ENCODE measurements at places on chromosomes 12 and 14.

GRCh38 chr12:70828351-70828750 is 92.2 kb downstream of the PTPRR start:
- no peak for DNase-seq

DNA sequence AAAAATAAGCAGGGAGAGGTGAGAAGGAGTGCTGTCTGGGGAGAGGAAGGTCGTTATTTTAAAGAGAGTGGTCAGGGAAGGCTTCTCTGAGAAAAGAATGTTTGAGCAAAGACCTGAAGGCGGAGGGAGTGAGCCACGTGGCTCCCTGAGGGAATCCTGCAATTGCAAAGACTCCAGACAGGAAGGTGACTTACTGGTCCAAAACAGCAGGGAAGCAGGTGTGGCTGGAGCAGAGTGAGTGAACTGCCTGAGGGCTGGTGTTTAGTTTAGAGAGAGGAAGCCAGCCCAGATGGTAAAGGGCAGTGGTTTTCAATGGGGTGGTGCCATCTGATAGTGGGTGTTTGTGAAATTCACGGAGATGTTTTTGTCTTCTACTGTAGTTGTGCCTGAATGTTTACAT is 58.8 kb upstream of the LTA4H start:
- DNase-seq = no peak

DNA sequence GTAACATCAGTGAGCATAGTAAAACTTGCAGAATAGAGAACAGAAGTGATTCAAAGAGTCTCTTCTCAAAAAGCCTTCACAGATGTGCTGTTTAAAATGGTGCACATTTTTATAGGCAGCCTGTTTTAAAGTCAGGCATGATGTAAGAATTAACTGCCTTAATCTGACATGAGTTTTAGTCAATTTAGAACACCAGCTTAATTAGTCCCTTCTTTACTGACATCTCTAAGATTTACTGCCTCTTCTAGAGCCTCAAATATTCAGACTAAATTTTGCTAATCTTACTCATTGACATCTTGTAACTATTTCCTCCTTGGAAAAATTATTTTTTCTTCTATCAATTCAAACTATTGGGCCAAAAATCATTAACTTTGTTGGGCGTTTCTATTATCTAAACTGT is 782.5 kb downstream of the C12orf50 start:
- no peak for DNase-seq

DNA sequence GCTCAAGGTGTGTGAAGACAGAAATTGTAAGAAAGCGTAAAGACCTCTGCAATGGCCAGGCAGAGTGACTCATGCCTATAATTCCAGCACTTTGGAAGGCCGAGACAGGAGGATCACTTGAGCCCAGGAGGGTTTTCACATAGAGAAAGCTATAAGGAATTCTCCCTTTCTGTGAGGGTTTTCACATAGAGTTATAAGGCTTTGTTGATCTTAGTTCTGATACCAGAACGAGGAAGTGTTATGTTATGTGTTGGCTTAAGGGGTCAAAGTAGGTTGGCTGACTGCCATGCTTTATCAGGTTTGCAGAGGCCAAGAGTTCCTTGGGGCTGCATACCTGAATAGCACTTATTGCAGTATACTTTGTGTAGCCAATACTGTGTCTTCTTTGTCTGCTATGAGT is 139.1 kb downstream of the ERC1 start:
- no peak for DNase-seq

DNA sequence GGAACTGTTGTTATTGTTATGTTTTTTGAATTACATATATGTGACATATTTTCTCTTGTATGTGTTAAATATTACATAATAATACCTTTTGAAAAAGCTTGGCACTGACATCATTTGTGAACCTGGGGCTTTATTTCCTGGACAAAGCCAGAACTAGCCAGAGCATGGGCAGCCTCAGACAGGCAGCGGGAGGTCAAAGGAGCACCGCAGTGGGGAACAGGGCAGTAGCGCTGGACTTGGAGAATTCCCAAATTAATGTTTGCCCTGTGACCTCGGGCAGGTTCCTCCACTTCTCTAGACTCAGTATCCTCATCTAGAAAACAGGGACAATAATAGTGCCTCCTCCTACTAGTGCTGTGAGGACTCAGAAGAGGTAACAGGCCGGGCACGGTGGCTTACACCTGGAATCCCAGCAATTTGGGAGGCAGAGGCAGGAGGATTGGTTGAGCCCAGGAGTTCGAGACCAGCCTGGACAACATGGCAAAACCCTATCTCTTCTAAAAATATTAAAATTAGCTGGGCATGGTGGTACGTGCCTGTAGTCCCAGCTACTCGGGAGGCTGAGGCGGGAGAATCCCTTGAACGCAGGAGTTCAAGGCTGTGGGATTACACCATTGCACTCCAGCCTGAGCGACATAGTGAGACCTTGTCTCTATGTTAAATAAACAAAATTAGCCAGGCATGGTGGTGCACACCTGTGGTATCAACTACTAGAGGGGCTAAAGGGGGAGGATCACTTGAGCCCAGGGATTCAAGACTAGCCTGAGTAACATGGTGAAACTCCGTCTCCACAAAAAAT is 27.3 kb upstream of the ITPK1 start:
- DNase-seq = no peak

DNA sequence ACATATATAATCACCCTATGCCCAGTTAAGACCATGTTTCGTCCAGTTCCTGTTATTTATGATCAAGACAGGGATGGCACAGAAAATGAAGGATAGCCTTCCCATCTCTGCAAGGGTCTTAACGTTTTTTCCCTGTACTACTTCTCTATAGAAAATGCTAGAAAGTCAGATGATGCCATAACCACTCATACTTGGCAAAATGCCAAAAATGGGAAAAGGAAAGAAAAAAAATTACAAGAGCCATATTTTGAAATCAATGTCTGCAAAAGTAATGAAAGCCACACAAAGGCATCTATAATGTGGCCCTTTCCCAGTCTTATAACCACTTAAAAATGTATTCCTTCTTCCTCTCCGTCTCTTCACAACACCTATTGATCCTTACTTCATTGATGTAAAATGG is 1.8 kb upstream of the MYL6B start:
- DNase-seq = no peak

GRCh38 chr14:72924337-72924736 is 1.9 kb upstream of the DCAF4 start:
- DNase-seq = no peak

GRCh38 chr14:23443881-23444280 is 8.4 kb upstream of the MYH7 start:
- no peak for DNase-seq

DNA sequence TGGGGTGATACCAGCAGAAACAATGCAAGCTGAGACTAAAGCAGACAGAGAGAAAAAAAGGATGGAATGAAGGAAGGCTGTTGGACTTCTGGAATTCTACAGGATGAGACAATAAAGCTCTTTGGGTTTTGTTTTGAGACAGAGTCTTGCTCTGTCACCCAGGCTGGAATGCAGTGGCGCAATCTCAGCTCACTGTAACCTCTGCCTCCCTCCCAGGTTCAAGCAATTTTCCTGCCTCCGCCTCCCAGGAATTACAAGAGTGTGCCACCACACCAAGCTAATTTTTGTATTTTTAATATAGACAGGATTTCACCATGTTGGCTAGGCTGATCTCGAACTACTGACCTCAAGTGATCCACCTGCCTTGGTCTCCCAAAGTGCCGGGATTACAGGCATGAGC is 115.4 kb downstream of the EXOC5 start:
- DNase-seq = no peak

DNA sequence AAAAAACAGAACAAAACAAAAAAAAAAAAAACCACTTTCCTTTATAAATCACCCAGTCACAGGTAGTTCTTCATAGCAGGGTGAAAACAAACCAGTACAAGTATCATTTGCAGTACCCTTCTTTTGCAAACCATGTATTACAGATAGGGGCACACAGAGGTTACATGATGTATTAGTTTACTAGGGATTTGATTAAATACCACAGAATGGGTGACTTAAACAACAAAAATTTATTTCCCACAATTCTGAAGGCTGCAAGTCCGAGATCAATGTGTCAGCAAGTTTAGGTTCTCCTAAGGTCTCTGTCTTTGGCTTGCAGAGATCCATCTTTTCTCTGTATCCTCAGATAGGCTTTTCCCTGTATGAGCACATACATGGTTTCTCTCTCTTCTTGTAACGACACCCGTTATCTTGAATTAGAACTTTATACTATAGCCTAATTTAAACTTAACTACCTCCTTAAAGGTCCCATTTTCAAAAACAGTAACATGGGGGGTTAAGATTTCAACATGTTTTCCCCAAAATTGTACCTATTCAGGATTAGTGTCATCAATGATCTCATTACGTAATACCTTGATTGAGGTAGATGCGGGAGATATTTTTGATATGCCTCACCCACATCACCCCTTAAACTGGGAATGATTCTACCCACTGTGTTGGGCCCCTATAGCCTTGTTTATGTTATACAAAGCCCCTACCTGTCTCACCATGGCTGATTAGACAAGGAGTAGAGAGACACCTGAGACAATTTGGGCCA is 3.5 kb upstream of the CEP128 start:
- no peak for DNase-seq

- no peak for DNase-seq
These were observed 13.1 kb downstream of the TMBIM4 start for GRCh38 chr12:66156654-66157053.

- no peak for DNase-seq
These were observed 40.8 kb downstream of the GPR65 start for GRCh38 chr14:88045705-88046104.

GRCh38 chr14:101472518-101472849 is 88.8 kb upstream of the DIO3 start:
- DNase-seq = no peak

DNA sequence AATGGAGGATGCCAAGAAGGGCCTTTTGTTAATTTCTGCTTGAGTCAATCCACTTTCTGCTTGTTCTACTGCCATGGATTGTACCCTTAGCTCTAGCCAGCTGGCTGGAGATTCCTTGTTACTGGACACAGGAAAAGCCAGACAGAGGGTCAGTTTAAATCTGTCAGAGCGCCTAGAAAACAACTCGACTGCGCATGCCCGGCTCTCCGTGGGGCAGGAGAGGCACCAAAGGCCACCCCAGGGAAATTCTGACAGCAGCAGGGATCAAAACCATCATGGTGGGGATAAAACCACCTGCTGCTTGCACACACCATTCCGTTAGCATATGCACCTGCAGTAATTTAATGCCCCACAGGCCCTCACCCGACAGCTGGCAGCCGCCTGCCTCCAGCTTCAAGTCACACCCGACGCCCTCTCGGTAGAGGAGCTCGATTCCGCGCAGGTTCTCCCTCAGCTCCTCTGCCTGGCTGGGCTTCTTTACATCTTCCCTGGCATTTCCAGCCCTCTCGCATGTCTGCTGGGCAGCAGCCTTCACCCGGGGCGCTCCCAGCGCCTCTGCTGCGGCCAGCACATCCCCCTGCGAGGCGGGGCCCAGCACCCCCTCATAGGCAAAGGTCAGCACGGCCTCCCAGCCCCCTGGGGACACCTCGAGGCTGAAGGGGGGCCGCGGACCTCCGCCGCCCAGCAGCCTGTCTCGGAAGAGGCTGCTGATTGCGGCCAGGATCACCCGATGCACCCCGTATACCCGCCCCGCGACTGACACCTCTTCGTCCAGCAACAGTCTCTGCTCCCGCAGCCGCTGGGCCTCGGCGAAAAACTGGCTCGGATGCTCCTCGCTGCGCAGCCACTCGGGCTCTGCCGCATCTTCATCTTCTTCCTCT is 1.0 kb downstream of the KLHL33 start:
- no peak for DNase-seq

- no peak for DNase-seq
These were observed 274.2 kb downstream of the ETNK1 start for GRCh38 chr12:22899184-22899583.

- DNase-seq = no peak
These were observed 51.8 kb downstream of the SMUG1 start for GRCh38 chr12:54136844-54137580.

GRCh38 chr14:22848351-22849164 is 12.2 kb downstream of the MMP14 start:
- no peak for DNase-seq

DNA sequence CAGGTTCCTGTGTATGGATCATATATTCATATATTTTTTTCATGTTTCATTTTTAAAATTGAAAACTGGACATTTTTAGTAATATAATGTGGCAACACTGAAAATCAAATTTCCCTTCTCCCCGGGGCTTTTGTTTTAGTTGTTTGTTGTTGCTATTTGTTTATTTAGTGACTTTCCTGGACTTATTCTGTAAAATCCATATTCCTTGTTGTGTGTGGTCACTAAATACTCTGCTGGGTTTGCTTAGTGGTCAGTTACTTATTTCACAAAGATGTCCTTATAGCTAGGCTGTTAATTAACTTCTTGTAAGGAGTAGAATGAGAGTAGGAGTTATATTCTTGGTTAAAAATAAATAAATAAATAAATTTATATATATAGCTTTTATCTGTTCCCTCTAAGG is 121.6 kb upstream of the MED13L start:
- DNase-seq = no peak

DNA sequence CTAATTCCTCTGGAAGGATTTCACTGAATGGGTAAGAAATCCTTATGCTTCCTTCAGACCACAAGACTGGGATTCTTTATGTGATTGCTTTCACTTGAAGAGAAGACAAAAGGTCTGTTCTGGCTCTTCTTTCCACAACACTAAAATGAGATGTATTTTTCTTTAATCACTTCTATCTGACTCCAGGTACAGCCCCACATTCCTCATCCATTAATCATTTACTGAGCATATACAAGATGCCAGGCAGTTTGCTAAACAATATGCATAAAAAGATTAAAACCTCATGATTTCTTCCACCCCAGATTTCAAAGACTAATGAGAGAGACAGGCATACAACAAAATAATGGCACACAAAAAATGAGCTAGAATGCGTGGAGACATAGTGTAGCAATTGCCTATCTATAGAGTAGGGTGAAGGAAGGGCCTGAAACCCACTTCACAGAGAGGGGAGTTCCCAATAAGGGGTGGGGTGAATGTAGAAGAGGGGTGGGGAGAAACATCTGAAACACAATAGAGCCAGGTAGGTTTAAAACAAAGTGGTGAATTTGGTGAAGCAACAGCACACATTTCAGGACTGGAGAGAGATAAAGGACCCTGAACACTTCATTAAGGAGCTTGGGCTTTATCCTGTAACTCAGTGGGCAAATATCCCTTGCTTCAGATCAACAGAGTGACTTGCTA is 65.1 kb upstream of the PRB2 start:
- no peak for DNase-seq

DNA sequence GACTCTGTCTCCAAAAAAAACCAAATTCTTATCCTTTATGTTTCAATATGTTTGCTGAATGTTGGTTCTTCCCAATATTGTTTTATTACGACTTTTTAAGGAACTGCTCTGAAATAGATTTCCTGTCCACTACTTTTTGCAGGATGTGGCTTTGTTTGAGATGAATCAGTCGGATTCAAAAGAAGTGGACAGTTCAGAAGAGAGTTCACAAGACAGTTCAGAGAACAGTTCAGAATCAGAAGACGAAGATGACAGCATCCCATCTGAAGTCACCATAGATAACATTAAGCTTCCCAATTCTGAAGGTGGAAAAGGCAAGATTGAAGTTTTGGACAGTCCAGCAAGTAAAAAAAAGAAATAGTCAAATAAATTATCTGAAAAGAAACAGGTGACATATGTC is 8.2 kb downstream of the NOPCHAP1 start:
- no peak for DNase-seq
